ENCODE measurements at places on chromosomes 4 and X.

DNA sequence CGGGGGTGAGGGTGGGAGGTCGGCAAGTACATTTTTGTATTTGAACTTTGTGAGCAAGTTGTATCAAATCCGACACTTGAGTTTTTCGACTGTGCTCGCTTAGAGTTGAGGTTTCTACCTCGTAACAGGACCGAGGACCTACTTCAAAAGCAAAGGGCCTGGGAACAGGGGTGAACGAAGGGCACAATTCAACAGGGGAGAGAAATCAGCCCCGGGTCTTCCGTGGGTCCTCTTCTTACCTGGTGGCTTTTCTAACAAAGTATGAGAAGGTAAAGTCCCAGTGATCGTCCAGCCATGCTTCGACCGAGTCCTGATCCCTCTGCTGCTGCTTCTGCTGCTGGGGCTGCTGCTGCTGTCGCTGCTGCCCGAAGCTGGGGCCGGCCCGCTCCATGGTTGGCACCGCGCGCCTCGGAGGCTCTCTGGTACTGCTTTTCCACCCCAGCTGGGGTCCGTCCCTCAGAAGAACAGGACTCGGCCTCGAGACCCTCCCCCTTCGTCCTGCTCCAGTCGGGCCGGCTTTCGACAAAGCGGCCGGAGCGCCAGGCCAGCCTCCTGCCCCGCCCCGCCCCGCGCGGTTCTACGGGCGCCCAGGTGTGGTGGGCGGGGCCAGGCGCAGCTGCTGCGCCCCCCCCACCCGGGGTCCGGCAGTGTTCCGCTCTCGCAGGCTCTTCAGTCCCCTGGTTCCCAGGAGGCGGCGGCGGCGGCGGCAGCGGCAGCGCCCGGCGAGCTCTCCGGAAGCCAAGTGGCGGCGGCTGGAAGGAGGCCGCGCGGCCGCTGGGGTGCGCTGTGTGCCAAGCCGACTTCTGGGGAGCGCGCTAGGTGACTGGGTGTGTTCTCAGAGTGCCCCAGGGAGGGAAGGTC is at the start of gene PDE5A:
TSS of gene PDE5A (minus strand) at position 524 of the 861 bp plus-strand sequence. CDS start at position 391, 133 bp downstream.
- peak; percentile 94 for DNase-seq

DNA sequence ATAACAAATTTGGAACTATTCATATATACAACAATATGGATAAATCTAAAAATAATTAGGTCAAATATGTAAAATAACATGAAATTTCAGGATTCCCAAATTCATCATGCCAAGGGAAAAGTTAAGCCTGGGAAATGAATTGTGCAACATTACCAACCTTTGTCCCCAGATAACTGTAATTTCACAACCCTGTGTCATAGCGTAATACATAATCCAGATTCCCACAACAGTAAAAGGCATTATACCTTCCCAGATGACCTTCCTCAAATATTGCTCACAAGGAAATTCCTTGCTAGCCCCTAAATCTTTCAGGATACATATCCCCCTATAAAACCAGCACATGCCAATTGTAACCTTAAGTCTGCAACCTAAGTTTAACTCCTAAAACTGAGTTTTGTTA is 32.9 kb upstream of the RAB40A start:
- no peak for DNase-seq

DNA sequence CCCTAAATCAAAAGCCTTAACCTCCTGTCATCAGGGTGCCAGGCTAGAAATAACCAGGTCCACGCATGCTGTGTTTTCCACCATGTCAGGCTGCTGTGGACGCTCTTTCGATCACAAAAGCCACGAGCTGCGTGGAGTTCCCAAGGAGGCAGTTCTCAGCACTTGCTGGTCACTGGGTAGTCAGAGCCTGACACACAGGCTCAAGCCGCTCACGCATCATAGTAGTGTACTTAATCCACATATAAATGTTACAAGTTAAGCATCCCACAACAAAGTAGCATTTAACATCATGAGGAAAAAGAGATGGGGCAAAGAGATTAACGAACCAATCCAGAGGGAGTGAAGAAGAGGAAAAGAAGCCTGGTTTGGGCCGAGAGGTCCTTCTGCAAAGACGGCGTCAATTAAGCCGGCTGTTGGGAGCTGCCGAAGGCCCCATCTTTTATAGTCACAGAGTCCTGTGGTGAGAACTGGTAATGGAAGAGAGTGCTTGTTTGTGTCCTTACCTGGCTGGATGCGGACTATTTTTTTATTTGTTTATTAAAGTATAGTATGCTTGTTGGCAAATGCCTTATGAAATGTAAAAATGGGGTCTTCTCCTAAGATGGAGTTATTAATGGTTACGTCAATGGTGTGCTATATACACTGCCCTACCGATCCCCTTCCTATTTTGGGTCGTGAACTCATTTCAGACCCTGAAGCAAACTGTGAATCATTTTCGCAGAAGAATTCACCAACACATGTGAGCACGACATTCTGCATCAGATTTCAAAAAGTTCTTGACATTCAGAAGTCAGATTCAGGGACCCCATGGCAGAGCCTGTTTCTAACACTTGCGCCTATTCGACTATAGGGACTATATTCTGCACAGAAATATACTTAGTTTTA is 675 bp downstream of the PRIMPOL start:
- DNase-seq: no peak

- DNase-seq: no peak
Observed at GRCh38 chrX:153732401-153732800, 7.7 kb downstream of the ABCD1 start.

DNA sequence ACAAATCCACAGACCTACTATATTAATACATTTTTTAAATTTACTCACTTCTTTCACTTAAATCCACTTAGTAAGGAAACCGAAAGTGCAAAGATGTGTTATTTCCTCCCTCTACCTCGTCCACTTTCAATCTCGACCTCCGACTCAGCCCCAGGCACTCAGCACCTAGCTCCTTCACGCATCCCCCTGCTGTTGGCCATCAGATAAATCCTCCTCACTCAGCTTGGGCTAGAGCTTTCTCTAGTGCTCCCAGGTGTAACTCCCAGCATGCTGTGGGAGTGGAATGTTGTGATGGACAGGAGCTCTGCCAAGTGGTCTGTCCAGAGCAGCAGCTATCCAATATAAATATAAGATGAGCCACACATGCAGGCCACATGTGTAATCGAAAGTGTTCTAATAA is 26.7 kb upstream of the TEC start:
- no peak for DNase-seq

Data from retina (tissue), 1 donor.